Common myeloid progenitor, CD34-positive (primary cell): ENCODE measurements at places on chromosomes 5 and 9.
A peak's percentile ranks its signal among the peaks of the same experiment; 100 is the strongest.

DNA sequence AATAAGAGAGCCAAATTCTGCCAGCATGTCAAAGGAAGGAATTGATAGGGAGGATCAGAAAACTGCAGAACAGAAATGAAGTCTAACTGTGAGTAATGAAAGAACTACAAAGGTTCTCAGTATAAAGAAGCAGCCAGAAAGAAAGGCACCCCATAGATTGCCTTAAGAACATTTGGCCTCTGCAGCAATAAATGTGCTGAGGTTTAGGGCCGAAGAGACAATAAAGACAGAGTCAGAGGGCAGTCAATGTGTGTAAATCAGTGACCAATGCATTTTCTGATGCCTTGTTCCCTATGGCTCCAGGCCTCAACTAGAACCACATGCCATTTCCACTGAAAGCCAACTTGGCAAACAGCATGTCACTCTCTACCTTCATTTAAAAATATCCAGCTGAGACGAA is 281.0 kb downstream of the HINT1 start:
- DNase-seq, result no peak

- no peak for DNase-seq
Observed at GRCh38 chr5:155434267-155434666, 420.7 kb downstream of the KIF4B start.

- DNase-seq, result no peak
Observed at GRCh38 chr5:92543201-92543600, 1037.8 kb downstream of the NR2F1-AS1 start.

GRCh38 chr5:67082941-67083340 is 113.7 kb downstream of the CD180 start:
- peak; percentile 14 for DNase-seq

DNA sequence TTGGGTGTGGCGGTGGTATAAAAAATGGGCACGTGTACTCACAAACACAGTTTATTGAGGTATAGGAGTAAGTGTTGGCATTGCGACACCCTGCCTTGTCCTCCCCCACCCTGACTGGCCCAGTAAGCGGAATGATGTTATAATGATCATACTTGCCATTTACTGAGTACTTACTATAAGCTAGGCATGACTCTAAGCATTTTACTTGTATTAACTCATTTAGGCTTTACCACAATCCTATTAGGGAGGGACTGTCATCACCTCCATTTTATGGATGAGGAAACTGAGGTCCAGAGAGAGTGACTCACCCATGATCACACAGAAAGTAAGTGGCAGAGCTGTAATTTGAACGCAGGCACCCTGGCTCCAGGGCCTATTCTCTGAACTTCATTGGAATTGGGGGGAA is 2.3 kb downstream of the SMIM3 start:
- no peak for DNase-seq
